ENCODE measurements at places on chromosomes 12 and 14.

- DNase-seq: no peak
These were observed 28.1 kb downstream of the SINHCAF start for GRCh38 chr12:31297572-31298514.

DNA sequence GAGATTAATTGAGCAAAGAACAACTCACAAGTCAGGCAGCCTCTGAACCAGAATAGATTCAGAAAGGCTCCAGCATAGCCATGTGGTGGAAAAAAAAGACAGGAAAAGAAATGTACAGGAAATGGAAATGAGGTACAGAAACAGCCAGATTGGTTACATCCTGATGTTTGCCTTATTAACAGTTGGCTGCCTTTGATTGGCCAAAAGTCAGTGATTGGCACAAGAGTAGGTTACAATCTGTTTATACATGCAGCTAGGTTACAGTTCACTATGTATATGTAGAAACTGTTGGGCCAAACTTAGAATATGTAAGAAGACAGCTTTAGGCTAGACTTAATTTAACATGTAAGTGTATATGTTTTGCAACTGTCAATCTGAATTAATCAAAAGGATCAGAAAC is 118.9 kb downstream of the UNC79 start:
- no peak for DNase-seq

DNA sequence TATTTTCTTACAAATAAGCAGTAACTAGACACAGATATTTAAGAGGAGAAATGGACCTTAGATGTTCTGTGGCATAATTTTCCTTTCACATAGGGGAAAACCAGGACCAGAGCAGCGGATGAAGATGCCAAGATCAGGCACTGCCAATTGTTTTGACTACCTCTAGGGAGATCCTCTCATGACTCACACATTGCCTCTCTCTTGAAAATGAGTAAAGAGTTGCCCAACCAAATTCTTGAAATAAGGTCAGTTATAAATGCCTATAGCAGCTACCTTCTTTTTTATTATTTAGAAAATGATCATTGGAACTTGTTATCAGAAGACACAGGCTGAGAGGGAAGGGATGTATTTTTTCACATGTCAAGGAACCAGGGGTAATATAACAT is 263.4 kb upstream of the PLEKHG7 start:
- DNase-seq: no peak

DNA sequence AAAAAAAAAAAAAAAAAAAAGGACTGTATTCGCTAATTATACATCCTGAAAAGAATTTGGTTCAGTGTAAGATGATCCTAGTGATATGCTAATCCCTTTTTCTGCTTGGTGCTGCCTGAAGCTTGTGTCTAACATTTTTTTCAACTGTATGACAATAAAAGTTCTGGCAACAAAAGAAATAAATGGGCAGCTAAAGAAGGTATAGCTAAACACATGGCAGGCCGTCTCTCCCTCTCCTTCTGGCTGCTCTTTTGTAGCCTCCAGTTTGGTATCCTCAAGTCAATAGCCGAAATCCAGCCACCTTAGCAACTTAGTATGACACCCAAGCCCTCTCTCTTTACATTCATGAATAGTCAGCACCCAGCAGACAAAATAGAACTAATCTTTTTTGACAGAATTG is 198.3 kb upstream of the OTX2 start:
- DNase-seq: no peak

GRCh38 chr12:7130701-7131501 is 730 bp downstream of the CLSTN3 start:
- peak; percentile 59 for DNase-seq

GRCh38 chr12:107845980-107846659 is 71.6 kb downstream of the ASCL4 start:
- no peak for DNase-seq

DNA sequence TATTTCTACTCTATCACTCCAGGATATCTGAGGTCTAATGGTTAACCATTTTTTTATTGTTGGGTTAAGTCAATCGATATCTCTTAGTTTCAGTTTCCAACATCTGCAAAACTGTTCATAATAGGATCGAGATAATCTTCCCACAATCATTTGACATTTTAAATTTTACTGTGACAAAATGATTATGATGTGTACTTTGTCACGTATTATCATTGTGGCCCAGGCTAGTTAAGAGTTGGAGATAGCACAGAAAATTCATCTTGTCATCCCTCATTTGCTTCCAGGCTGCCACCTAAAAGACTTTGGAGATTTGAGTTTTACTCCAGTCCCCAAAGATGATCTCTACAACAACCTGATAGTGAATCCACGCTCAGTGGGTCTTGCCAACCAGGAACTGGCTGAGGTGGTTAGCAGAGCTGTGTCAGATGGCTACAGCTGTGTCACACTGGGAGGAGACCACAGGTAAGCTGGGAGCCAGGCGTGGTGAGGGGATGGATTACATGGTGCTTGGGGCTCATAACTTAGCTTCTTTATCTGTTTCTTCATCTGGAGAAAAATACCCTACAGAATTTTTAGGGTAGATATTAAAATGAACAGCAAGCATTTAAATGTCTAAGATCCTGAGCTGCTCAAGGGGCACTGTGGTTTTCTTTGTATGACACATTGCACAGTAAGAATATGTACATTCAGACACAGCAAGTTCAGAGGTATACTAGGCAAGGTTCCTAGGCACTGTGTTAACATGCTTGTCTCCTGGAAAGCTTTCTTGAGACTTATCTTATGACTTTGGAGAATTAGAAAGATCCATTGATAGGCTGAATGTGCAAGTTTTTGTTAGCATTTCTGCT is 22.4 kb downstream of the ARG2 start:
- DNase-seq: no peak

DNA sequence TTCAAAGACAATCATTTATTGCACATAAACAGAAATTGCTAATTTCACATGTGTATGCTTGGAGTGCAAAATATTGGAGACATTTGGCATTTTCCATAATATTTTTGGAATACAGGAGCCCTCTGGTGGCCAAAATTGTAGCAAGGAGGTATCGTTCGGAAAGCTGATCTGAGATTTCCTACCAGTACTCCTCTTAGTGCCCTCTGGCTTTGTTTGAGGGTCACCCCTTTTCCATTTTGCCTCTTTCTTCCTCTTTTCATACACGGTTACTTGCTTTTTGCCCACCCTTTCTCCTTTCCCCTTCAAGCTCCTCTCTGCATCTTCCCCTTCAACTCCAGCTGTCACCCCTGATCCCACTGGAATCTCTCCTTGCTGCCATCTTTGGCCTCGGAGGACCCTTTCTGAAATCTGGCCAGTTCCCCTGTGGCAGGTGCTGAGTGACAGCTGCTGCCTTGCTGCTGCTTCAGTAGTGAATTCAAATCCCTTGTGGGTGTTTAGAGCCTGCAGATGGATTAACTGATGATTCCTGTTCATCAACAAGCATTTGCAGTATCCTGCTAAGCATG is 164.6 kb upstream of the PARP11 start:
- DNase-seq: no peak

DNA sequence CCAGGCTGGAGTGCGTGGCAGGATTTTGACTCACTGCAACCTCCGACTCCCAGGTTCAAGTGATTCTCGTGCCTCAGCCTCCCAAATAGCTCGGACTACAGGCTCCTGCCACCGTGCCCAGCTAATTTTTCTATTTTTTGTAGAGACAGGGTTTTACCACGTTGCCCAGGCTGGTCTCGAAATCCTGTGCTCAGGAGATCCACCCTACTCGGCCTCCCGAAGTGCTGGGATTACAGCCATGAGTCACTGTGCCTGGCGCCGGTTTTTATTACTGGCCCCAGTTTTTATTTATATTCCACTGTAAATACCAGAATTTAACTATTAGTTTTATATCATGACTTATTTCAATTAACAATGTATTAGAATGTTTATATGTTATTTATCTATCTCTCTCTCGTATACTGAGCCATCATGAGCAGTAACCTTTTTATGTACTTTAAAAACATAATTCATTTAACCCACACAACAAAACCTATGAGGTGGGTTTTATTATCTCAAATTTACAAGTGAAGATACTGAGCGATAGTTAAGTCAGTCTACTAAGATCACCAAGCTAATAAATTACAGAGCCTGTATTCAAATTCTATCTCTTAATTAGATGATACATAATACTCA is 47.8 kb downstream of the HECTD1 start:
- no peak for DNase-seq

DNA sequence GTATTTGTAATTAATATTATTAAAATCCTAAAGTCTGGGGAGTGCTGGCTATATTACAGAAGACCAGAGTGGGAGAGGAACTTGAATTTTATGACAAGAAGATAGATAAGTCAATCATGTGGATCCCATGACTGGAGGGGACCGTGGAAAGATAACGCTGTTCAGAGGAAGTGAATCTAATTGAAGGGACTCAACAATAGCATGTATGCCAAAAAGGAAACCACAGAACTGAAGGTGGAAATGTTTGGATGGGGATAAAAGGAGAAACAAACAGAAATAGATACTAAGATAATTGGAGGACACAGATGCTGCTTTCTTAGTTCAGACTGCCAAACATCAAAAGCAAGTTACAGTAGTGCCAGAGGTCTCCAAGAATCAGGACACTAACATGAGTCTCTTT is 21.1 kb downstream of the OR6J1 start:
- DNase-seq: no peak

DNA sequence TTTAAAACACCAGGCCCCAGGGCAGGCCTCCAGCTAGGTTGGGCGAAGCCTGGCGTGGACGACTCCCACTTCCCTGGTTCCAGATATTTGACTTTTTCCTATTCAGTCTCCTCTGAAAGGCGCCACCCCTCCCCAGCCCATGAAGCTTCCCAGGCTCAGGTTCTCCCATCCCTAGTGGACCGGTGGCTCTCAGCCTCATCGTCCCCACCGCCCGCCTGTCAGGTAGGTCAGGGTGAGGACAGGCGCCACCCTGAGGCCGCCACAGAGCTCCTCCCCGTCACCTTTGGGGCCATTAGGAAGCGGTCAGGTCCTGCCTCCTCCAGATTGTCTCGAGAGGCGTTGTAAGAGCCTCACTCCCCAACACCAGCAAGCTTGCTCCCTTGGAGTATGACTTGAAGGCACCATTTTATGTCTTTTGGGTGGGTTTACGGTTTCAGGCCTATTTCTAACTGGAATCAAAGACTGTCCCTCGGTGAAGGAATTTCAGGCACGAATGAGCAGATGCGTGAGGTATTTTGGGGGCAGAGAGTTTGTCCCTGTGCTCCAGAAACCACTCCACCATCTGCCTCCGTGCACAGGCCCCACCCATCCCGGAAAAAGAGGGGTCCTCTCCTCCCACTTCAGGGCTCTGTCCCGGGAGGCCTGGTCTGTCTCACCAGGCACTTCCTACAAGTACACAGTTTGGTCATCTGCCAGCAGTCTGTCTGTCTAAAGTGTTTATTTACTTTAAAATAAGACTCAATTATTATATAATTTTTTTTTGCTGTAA is 55.6 kb downstream of the TSPAN9 start:
- no peak for DNase-seq

DNA sequence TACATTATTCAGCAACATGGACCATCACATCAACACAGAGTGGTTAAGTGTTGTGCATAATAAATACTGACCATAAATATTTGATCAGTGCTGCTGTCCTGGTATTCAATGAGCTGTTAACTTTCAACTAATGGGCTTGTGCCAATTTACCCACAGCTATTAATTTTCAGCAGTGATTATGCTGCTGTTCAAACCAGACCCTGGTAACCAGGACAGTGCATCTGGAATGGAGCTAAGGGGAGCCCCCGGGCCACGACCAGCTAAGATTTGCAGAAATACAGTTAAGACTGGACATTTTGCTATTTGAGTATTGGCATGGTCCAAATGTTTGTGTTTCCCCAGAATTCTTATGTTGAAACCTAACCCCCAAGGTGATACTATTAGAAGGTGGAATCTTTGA is 180.4 kb upstream of the GZMB start:
- DNase-seq: no peak

- peak; percentile 35 for DNase-seq
These were observed 22.4 kb upstream of the GPR33 start for GRCh38 chr14:31510222-31510621.

DNA sequence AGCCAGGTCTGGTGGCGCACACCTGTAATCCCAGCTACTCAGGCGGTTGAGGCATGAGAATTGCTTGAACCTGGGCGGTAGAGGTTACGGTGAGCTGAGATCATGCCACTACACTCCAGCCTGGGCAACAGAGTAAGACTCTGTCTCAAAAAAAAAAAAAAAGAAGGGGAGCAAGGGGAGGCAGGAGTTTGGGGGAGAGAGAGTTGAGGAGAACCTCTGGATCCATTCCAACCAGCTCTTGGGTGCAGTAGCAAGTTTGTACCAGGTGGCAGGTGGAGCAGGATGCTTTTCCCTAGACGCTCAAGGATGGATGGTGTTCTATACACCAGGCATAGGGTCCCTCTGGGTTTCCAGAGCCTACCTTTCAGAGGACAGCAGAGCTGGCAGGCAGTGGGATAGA is 1.9 kb downstream of the NFE2 start:
- no peak for DNase-seq

GRCh38 chr14:98743536-98743935 is 528.5 kb downstream of the BCL11B start:
- no peak for DNase-seq

- DNase-seq: no peak
These were observed 82.4 kb downstream of the SLC5A8 start for GRCh38 chr12:101127521-101128219.

DNA sequence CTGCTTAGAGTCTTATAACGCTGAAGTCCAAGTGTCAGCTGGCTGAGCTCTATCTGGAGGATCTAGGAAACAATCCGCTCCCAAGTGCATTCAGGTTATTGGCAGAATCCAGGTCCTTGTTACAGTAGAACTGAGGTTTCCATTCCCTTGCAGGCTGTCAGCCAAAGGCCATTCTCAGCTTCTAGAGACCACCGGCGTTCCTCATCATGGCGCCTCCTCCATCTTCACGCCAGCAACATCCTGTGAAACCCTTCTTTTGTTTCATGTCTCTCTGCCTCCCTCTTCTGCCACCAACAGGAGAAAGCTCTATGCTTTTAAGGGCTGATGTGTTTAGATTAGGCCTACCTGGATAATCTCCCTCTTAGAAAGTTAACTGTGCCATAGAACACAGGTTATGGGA is 133.0 kb upstream of the RASSF8 start:
- DNase-seq: no peak

DNA sequence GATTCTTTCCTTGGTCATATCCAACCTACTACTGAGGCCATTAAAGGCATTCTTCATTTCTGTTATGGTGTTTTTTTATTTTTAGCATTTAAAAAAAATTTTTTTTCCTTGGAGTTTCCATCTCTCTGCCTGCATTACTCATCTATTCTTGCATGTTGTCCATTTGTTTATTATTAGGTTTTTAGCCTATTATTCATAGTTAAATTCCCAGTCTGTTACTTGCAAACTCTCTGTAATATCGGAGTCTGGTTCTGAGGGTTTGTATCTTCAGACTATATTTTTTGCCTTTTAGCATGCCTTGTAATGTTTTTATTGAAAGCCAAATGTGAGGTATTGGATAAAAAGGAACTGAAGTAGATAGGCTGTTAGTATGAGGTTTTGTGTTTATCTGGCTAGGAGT is 284.3 kb downstream of the FUT8 start:
- no peak for DNase-seq

DNA sequence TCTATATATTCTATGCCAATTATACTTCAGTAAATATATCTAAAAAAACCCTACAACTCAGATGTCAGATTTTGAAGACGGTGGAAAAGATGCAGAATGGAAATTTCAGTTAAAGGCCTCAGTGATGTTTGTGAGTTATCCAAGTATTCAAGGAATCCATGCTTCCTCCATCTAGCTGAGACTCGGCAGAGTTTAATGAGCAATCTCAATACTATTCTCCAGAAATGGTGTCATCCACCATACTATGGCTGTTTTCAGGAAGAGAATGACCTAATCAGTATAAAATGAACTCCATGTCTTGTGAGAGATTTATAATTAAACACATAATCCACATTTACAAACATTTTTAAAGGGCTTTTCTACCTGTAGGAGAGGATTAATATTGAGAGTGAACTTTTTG is 66.0 kb downstream of the KLHL28 start:
- no peak for DNase-seq

- no peak for DNase-seq
These were observed 2.0 kb upstream of the CCDC197 start for GRCh38 chr14:93994919-93995682.
